Central memory CD8-positive, alpha-beta T cell (primary cell): ENCODE measurements at places on chromosomes 12 and 14.

DNA sequence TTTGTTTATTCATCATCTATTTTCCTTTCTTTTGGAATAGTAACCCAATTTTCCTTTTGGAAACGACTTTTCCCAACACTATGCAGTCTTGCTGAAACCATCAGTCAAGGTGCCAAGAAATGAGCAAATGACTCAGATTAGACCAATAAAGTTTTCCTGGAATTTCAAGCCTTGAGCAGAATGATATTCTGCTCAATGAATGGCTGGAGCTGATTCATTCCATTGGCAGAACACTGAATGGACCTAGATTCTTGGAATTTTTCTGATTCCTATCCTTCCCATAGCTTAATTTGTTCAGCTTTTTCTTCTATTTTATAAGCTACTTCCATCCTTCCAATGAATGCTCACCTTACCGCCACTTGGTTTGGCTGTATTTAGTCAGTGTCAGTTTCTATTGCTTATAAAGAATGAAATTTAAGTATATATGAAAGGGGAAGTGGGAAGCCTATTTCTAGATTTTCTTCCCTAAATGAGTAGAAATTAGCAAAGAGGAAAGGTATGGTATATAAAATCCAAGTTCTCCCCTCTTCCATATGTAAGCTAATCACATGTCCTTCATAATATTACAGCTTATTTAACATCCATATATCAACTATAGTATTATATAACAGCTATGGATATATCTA lies 89.0 kb downstream of the C14orf39 start:
- no peak for DNase-seq

GRCh38 chr14:31229009-31229408 lies 21.4 kb upstream of the HECTD1 start:
- no peak for DNase-seq

DNA sequence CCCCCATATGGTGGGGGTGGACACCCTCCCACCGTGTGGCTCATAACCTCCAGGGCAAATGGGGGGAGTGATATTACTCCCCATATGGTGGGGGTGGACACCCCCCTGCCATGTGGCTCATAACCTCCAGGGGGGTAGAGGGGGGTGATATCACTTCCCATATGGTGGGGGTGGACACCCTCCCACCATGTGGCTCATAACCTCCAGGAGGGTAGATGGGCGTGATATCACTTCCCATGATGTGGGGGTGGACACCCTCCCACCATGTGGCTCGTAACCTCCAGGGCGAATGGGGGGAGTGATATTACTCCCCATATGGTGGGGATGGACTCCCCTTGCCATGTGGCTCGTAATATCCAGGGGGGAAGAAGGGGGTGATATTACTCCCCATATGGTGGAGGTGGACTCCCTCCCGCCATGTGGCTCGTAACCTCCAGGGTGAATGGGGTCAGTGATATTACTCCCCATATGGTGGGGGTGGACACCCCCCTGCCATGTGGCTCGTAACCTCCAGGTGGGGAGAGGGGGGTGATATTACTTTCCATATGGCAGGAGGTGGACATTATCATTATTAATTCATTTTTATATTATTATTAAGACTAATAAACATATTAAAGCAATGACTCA lies 51.2 kb upstream of the OXA1L start:
- no peak for DNase-seq

DNA sequence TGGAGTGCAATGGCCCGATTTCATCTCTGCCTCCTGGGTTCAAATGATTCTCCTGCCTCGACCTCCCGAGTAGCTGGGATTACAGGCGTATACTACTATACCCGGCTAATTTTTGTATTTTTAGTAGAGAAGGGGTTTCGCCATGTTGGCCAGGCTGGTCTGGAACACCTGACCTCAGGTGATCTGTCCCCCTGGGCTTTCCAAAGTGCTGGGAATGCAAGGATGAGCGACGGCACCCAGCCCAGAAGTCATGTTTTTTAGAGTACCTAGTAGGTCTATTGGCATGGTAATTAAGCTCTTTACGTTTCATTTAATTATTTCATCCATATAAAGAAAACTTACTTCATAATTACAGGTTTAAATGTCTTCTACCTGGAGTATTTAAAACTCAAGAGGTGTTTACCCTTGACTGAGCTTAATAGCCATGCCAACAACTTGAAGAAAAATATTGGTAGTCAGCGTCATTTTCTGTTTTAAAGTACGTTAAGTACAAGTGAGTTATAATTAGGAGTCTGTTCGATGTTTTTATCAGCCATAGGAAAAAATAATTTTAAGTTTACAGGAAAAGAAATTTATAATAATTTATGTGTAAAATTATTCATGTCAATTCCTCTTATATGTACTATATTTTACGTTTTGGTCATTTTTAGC lies 4.0 kb downstream of the TMPO start:
- DNase-seq = no peak

DNA sequence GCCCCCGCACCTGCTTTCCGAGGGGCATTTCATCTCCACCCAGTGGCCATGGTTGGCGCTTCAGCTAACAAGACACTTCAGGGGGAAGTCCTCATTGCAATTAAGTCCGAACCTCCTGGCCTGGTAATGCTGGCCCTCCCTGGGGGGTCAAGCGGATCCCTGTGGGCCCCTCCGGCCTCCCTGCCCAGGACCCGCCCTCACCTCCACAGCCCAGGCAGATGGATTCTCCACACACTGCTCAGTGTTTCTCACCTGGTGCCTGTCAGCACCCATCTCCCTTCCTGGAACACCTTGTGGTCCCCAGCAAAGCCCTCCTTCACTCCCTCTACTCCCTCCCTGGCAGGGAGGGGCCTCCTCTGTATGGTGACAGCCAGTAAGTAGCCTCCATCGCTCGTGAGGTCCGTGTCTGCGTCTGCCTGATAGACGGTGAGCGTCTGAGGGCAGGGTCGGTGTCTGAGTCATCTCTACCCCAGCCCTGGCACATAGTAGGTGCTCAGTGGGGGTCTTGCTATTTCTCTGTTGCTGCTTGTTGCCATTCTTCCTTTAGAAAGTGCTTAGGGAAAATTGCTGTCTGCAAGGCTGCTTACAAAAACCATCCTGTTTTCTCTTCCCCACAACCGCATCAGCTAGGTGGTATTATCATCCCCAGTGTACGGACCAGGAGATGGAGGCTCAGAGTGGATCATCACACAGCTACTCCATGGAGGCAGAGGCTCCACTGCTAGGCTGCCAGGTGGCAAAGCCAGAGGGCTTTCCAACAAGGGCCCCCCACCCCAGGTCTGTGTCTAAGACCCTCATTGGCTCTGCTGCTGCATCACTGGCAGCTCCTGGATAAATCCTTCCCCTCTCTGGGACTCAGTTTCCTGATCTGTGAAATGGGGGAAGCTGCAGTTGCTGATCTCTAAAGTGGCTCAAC lies 39.7 kb upstream of the EML1 start:
- no peak for DNase-seq

- DNase-seq = no peak
These were observed 10.7 kb downstream of the PCNX4 start for GRCh38 chr14:60102389-60102788.

- DNase-seq = no peak
These were observed 172.6 kb downstream of the SUDS3 start for GRCh38 chr12:118548887-118549509.

- no peak for DNase-seq
These were observed 20.3 kb upstream of the SYCP3 start for GRCh38 chr12:101759396-101760047.
